ENCODE measurements at places on chromosomes 5 and 9.

- no peak for DNase-seq
Measured at GRCh38 chr9:85917756-85918155, 23.2 kb upstream of the NAA35 start.

GRCh38 chr5:20678386-20678785, 690.4 kb upstream of the CDH18 start:
- DNase-seq = no peak

- no peak for DNase-seq
Measured at GRCh38 chr5:166123717-166124116, 2167.7 kb upstream of the WWC1 start.

DNA sequence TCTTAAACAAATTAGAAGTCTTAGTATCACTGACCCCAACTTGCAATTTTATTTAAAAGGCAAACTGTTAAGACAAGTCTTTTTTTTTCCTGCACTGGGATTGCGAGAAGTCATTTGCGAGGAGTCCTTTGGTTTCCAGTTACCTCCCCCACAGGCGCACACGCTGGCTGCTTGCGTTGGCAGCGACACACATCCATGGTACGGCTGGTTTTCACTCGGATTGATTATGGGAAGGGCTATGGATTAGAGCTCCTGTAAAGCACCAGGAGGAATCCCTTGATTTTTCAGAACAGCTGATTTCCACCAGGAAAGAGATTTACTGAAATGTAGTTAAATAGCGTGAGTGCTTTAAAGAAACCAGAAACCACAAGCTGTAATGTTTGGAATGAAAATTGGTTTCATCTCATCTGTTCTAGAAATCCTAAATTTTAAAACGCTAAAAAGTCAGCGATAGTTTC, 737 bp downstream of the SLC1A3 start:
- no peak for DNase-seq

GRCh38 chr9:34611251-34611810, 566 bp downstream of the RPP25L start:
- DNase-seq = no peak

DNA sequence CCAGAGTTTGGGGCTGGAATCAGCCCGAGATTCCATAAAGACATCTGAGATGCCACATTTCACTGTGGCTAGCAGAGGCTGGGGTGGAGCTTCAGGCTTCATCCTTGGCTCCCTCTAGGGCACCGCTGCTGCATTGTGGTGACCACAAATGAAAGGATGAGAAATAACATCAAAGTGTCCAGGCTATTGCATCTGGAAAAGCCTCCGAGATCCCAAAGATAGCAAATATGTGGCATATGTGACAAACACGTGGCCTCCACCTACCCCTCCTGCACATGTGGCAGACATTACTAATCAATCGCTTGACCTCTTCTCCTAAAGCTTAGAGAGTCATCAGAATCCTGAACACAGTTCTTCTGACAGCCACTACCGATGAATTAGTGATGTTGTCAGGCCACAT, 4.5 kb downstream of the SPARC start:
- DNase-seq = no peak

- no peak for DNase-seq
Measured at GRCh38 chr5:177542816-177543465, 11.4 kb downstream of the FAM193B start.

DNA sequence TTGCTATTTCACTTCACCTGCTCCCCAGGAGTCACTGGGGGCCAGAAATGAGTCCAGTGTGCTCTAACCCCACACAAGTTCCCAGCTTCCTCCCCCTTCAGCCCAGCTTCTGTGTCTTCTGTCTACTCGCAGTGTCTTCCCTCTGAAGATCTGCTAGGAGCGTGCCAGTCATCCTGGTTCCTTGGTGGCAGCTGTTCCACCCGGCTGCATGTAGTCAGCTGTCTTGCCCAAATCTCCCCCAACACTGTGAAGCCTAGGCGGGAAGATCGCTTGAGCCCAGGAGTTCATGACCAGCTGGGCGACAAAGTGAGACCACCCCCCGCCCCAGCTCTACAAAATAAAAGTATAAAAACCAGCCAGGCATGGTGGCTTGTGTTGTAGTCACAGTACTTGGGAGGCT, 154.0 kb downstream of the GDNF start:
- DNase-seq = no peak

DNA sequence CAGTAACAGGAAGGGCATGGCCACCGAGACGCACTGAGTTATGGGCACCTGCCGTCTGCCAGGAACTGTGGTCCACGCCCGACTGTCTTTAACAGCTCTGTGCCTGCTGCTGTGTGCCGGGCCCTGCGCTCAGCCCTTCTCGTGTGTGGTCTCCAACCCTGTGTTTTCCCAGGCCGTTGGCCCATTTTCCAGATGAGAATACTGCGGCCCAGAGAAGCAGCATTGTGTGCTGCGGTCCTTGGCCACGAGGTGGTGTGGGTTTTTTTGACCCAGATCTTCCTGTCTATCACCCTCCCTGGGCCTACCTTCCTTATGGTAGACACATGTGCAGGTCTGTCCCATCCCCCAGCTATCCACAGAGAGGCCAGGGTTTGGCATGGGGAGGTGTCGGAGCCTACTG, 47.0 kb downstream of the RXRA start:
- DNase-seq = no peak

DNA sequence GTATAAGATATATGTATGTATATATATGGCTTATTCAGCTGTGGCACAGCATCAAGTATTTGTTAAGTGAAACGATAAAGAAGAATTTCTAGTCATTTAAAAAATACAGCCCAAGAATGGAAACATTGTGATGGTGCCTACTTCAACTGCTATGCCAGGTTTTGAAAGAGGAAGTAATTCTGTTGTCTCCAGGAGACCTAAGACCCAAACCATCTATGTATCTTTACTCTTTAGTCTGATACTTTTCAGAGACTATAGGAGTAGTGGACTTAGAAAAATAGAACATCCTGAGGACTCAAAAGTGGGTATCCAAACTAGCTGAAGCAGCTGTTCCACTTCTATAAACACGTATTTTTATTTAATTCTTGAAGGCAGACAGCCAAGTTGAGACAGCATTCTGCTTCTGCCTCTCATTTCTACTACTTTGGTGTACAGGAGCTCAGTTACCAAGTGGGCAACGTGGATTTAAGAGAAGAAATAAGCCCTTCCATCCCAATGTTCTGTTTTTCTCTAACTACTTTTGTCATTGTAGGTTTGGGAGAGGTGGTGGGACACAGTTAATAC, 110.7 kb downstream of the RPS23 start:
- no peak for DNase-seq

GRCh38 chr5:32587067-32587551, 1.8 kb downstream of the SUB1 start:
- DNase-seq = no peak

- no peak for DNase-seq
Measured at GRCh38 chr5:31770998-31771397, 132.1 kb downstream of the PDZD2 start.

DNA sequence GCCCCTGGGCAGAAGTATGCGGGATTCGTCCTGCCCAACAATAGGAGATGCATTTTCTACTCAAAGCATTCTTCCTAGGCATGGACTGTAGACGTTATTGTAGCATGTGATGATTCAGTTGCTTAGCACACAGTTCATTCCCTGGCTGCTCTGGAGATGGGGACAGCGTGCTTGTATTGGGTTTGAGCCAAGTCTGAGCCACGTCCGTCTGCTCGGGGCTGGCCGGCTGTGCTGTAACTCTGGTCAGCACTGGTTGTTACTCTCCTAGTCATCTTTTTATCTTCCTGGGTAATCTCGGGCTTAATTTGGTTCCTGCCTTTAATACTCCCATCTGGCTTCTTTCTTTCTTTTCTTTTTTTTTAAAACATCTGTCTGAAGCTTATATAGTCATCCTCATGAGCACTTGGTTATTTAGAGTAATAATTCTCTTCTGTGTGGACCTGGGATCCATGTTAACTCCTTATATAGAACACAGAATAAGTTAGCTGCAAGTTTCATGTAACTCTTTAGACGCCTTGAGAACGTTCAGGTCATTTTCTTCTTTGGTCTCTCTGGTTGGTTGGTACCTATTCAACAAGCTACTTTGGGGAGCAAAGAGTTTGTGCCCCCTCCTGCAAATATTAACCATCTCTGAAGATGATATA, 118.8 kb upstream of the RPS23 start:
- no peak for DNase-seq

GRCh38 chr9:96175001-96175400, 127.0 kb downstream of the HSD17B3 start:
- no peak for DNase-seq

All from esophagus squamous epithelium (tissue), 5 donors.